ENCODE measurements at places on chromosomes 2 and 18. TPM values are rescaled to one million over a fixed set of nuclear protein-coding genes. Genes with fewer than 3 reads are reported as not detected.

DNA sequence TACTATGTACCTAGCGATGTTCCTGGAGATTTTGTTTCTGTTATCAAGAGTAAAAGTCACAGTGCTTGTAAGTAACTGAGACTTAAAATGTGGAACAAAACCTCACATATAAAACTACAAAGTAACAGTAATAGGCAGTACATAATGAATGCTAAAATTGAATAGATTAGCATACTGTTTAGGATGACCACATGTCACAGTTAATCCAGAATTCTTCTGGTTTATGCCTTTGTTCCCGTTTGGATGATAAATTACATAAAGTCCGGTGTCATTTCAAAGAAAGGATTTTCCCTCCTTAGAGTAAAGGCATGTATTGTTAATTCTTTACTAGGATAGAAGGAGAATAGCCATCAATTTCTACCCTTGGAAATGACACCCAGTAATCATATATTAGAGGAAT is 56.1 kb downstream of the RBM43 start:
- DNase-seq: no peak

The WNT10A gene
- total RNA-seq: 0.60 TPM

- no peak for DNase-seq
Observed at GRCh38 chr2:96929245-96929925, 57.0 kb downstream of the FAM178B start.

- DNase-seq: no peak
Observed at GRCh38 chr18:10057894-10058791, 144.3 kb downstream of the VAPA start.

GRCh38 chr2:85156153-85156552 is 23.0 kb downstream of the TCF7L1 start:
- no peak for DNase-seq

DNA sequence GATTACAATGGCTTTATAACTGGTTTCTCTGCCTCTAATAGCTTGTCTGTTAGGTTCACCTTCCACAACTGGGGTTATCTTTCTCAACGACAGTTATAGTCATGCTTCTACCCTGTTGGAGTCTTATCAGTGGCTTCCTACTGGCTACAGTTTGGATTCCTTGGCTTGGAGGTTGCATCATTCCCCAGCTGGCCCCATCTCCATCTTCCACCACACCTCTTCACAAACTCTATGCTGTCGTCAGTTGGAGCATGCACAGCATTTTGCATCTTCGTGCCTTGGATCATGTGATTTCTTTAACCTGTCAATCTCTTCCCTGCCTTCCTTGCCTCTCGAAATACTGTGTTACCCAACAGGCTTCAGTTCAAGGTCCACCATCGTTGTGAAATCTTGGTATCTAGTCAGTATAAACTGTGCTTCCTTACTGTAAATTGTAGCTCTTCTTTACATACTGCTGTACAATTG is 316.3 kb upstream of the CXCR4 start:
- DNase-seq: no peak

The IL36B gene
- total RNA-seq: not detected

The IL37 gene
- not detected for total RNA-seq

GRCh38 chr2:144504218-144504641 is 15.7 kb downstream of the ZEB2 start:
- no peak for DNase-seq

The ADGRF3 gene
- 0.68 TPM for total RNA-seq

The DPYSL5 gene
- 49.0 TPM for total RNA-seq

- DNase-seq: no peak
Observed at GRCh38 chr2:191597186-191597751, 80.7 kb upstream of the NABP1 start.

DNA sequence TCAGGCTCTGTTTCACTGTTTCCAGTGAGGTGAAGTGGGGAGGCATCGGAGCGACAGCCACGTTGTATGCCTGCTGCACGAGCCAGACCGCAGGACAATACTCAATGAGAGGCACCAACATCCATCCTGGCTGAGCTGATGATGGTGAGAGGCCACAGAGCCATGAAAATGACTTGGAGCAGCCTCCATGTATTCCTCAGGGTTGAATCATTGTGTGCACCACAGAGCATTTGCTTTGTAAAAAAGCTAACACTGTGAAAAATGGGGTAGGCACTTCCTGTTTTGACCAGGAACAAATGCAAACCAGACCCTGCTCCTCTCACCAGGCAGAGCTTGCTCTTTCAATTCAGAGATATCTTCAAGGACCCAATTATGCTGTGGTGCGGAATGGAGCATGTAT is 87.2 kb downstream of the LPIN1 start:
- no peak for DNase-seq

DNA sequence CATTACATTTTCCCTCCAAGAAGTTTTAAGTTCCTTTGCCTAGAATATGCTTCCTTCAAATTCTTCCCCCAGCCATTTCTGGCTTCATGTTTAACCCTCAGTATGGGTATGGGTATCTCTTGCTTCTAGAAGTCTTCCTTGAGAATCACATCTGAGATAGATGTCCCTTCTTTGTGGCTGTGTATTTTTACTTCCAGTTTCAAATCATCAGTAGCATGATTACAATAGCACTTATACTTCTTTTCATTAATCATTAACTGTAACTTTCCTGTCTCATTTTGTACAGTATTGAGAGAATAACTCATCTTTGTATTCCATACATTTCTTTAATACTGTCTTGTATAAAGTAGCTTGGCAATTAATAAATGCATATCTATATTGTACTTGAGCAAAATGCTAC is 17.3 kb upstream of the PDE1A start:
- no peak for DNase-seq

DNA sequence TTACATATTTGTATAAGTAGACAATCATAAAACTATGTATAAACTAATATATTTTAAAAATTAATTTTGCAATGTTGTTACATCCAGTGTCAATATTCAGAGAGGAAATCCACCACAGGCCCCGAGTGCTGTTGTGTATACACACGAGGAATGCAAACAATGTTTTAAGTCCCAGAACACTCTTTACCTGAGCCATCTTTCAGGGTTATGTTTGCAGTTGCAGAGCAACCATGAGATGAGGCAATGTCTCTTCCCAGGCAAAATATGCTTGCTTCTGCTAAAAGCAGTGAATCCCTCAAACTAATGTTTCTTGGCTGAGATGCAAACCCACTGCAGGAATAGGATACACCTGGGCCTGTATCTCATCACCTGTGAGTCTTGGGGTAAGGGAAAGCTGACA is 91.3 kb downstream of the ASXL2 start:
- DNase-seq: no peak

GRCh38 chr2:165508927-165509326 is 39.4 kb downstream of the CSRNP3 start:
- DNase-seq: no peak

- no peak for DNase-seq
Observed at GRCh38 chr18:22521026-22521707, 103.5 kb upstream of the CTAGE1 start.

GRCh38 chr18:45328811-45329210 is 286.5 kb upstream of the SLC14A2 start:
- no peak for DNase-seq

The LAMA1 gene
- 6.1 TPM for total RNA-seq

GRCh38 chr2:86302320-86302719 is 35.1 kb downstream of the REEP1 start:
- DNase-seq: no peak

GRCh38 chr18:63683152-63683551 is 19.6 kb upstream of the SERPINB11 start:
- no peak for DNase-seq

- DNase-seq: no peak
Observed at GRCh38 chr2:7972670-7973069, 709.2 kb upstream of the ID2 start.

- DNase-seq: no peak
Observed at GRCh38 chr2:44957656-44958327, 16.3 kb downstream of the SIX3 start.

GRCh38 chr2:151175864-151176263 is 85.8 kb downstream of the RBM43 start:
- DNase-seq: no peak

DNA sequence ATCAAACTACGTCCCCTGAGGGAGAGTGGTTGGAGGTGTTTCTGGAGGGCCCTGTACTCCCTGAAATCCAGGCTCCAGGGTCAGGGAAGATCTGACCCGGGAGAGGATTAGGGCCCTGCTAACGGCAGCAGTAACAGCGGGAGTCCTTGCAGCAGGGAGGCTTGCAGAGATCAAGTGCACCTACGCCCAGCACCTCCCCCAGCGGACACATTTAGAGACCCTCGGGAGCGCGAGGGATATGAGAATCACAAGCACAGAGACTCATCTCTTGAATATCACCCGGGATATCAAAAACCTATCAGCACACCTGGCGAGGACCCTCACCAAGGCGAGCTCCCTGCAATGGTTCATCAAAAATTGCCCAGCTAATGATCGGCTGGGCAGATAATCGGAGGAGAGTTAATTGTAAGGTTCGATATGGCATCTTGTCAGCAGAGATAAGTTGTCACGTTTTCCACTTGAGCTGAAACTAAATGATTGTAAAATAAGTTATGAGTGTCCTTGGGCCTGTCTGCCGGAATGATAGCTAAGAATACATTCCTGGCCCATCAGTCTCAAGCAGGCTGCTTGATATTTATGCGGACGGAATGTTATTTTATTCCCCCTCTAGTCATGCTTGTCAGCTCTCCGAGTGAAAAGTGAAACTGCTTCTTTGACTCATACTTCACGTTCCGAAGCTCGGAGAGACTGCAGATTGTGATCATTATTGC is 209.8 kb downstream of the GBX2 start:
- DNase-seq: no peak
